ENCODE measurements at places on chromosomes 6 and 20. TPM values are rescaled to one million over a fixed set of nuclear protein-coding genes. Genes with fewer than 3 reads are reported as not detected.

Gene RIMS1
- 5.5 TPM for total RNA-seq

Gene ME1
- total RNA-seq = 19.8 TPM

Gene TP53TG5
- total RNA-seq = not detected

Gene RHAG
- total RNA-seq = not detected

Gene SPATA2
- 5.9 TPM for total RNA-seq

Gene NCOA3
- total RNA-seq = 27.0 TPM

Gene EDEM2
- 27.4 TPM for total RNA-seq

Gene PHACTR1
- 2.8 TPM for total RNA-seq

Gene ADGRG6
- total RNA-seq = 59.5 TPM

Gene HLA-DOA
- total RNA-seq = 1.4 TPM

Gene CPNE5
- 0.30 TPM for total RNA-seq

Gene NKAIN4
- total RNA-seq = 23.0 TPM

Gene DSP
- total RNA-seq = 123 TPM

Gene LAMA2
- total RNA-seq = 55.6 TPM

Gene TBC1D7
- 27.8 TPM for total RNA-seq

Gene BPI
- 0.63 TPM for total RNA-seq

Gene ID1
- total RNA-seq = 616 TPM

Gene SEMG1
- total RNA-seq = not detected

Gene AKAP12
- total RNA-seq = 34.8 TPM

Gene RIPOR2
- 17.6 TPM for total RNA-seq

Gene OR2H1
- not detected for total RNA-seq

Gene PYGB
- 52.0 TPM for total RNA-seq

Gene NOX3
- total RNA-seq = not detected

Gene SRXN1
- total RNA-seq = 40.0 TPM

Gene ADTRP
- total RNA-seq = 10.0 TPM

Gene VSTM2L
- total RNA-seq = 3.6 TPM

Gene BPIFB2
- 0.52 TPM for total RNA-seq

Gene ESR1
- total RNA-seq = 0.08 TPM

Gene SLC13A3
- total RNA-seq = 2.4 TPM

All from hepatocyte (in vitro differentiated cells).